ENCODE measurements at places on chromosomes 7 and 10.

DNA sequence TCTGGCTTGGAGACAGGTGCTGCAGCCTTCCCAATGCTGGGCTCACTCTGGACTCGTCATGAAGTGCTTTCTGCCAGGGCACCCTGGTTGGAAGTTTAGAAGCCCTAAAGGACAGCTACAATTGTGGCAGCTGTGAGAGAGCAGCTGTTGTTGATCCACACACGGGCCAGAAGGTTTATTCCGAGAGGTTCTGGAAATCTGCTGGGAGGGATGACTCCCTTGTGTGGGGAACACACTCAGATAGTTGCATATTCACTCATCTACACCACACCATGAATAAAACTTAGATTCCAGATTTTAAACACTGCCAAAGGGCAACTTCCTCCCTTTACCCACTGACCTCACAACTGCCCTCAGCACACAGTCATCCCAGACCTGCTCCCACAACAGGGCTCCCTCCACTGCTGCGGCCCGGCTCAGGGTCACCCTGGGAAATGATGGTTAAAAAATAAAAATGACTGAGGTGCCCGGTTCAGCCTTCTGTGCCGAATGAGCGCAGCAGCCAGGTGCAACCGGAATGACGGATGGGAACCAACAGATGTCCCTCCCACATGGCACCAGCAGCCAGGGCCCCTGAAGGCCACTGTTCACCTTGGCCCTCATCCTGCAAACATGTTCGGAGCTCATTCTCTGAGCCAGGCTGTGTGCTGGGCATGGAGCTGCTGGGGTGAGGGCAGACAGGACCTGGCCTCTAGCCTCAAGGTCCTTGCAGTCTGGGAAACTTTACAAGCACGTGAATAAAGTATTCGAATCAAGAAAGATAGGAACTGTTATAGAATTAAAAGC lies 40.2 kb downstream of the ASB13 start:
- H3K36me3 ChIP-seq, result no peaks in the 10 kb centered on the region
- no peaks in the 10 kb centered on the region for H3K27me3 ChIP-seq
- H3K4me3 ChIP-seq, result no peak overlapping the region
- H3K4me1 ChIP-seq, result peaks cover 51% of the 10 kb centered on the region
- H3K27ac ChIP-seq, result peak overlapping the region; percentile 89

GRCh38 chr7:80132594-80132993 lies 2.0 kb upstream of the GNAI1 start:
- no peaks in the 10 kb centered on the region for H3K27me3 ChIP-seq
- DNase-seq, result no peak
- no peak overlapping the region for H3K4me3 ChIP-seq

DNA sequence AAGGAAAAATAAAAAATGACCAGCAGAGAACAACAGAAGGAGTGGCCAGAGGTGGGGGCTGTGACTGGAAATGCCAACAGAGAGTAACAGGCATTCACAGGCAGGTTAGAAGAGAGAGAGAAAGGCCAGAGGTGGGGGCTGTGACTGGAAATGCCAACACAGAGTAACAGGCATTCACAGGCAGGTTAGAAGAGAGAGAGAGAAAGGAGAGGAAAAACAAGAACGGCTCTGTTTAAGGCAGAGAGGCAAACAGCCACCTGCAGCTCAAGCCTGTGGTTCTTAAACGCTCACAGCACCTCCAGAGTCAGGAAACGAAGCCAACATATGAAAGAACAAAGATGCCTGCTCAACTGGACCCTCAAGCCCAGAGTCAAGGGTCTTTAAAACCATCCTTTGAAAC lies 39.5 kb upstream of the DGKI start:
- peak overlapping the region; percentile 87 for H3K27ac ChIP-seq
- H3K4me3 ChIP-seq, result no peak overlapping the region
- peaks cover 49% of the 10 kb centered on the region for H3K36me3 ChIP-seq

GRCh38 chr10:29646960-29647461 lies 12.2 kb upstream of the SVIL start:
- no peaks in the 10 kb centered on the region for H3K27me3 ChIP-seq
- peak; percentile 94 for DNase-seq
- peaks cover 41% of the 10 kb centered on the region for H3K4me1 ChIP-seq
- no peaks in the 10 kb centered on the region for H3K36me3 ChIP-seq
- peak overlapping the region; percentile 65 for H3K27ac ChIP-seq

DNA sequence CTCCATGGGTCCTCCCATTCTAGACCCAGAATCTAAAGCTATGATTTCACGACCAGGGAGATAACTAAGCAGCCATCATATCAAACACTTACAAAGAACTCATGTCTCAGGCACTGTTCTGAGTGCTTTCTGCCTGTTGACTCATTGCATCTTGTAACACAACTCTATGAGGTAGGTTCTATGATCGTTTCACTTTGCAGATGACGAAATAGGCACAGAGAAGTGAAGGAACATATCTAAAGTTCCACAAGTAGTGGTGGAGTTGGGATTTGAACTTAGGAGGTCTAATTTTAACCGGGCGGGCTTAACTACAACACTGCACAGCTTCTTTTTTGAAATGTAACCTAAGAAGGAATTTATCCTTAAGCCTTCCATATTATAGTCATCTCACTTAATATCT lies 2.9 kb downstream of the RBP4 start:
- H3K27me3 ChIP-seq, result peaks cover 26% of the 10 kb centered on the region
- H3K4me1 ChIP-seq, result peaks cover 8% of the 10 kb centered on the region
- no peak overlapping the region for H3K27ac ChIP-seq
- no peak overlapping the region for H3K4me3 ChIP-seq
- H3K36me3 ChIP-seq, result no peaks in the 10 kb centered on the region
